ENCODE measurements at places on chromosomes 3 and 15.

- peak; percentile 32 for DNase-seq
These were observed 19.0 kb upstream of the SLC25A36 start for GRCh38 chr3:140922634-140923033.

GRCh38 chr3:73409138-73409763 lies 215.5 kb downstream of the PDZRN3 start:
- DNase-seq = peak; percentile 5

- DNase-seq = no peak
These were observed 62.3 kb upstream of the GATA2 start for GRCh38 chr3:128555098-128555825.

DNA sequence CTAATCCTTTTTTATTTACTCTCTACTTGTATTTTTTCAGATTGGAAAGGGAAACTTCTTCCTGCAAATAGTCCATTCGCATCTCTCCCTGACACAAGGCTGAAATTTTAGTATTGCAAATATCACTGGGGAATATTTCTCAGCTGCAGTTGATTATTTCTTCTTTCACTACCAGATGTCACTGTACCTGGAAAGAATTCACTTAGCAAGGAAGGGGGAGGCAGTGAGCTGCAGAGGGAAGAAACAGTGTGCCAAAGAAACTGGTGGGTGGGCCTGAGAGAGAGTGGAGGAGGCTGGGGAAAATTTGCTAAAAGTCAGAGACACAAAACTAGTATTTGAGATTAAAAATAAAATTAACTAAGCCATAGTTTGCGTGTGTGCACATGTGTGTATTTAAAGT lies 142.3 kb upstream of the STT3B start:
- DNase-seq = no peak

DNA sequence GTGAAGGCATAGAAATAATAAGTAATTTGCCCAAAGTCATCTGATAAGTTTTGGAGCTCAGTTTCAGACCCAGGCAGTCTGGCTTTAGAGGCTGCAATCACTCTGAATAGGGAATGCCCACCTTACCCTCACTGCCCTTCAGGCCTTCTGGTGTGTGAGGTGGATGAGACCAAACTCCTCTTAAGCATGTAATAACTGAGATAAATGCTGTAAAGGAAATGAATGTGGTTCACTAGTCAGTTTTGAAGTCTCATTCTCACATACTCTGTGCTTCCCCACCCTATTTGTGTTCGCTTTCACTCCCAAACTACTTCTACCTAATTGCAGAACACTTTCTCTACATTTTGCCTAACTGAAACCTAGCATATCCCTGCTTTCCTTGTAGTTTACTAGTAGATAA lies 144.1 kb downstream of the FILIP1L start:
- no peak for DNase-seq

DNA sequence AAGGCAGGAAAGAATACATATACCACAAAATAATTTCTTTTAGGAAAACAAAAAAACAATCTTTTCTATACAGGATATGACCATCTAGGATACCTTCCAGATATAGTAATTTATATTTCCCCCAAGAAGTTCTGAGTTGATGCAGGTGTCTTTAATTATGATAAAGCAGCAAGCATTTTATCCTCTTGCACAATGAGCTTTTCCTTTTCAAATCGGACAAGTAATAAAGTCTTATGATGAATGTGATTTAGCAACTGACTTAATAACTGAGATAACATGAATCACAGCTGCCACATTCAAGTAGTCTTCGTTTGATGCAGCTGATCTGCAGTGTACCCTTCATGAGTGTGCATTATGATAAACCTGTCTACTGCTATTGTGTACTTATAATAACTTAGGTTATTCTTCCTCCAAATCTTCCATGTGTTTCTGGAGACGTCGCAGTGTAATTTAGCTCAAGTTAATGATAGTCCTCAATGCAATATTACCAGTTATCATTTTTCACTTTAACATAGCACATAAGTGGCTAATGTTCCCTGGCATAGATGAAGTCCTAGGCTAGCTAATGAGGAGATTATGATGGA lies 260.3 kb upstream of the MRPL3 start:
- DNase-seq = no peak

Measured in epithelial cell of esophagus (primary cell).